ENCODE measurements at places on chromosomes 12 and 14. TPM values are rescaled to one million over a fixed set of nuclear protein-coding genes. Genes with fewer than 3 reads are reported as not detected.

- no peak for DNase-seq
These were observed 15.3 kb downstream of the NOC4L start for GRCh38 chr12:132159555-132160003.

SERPINA9 gene
- polyA plus RNA-seq: not detected

GPR68 gene
- 1.8 TPM for polyA plus RNA-seq

DNA sequence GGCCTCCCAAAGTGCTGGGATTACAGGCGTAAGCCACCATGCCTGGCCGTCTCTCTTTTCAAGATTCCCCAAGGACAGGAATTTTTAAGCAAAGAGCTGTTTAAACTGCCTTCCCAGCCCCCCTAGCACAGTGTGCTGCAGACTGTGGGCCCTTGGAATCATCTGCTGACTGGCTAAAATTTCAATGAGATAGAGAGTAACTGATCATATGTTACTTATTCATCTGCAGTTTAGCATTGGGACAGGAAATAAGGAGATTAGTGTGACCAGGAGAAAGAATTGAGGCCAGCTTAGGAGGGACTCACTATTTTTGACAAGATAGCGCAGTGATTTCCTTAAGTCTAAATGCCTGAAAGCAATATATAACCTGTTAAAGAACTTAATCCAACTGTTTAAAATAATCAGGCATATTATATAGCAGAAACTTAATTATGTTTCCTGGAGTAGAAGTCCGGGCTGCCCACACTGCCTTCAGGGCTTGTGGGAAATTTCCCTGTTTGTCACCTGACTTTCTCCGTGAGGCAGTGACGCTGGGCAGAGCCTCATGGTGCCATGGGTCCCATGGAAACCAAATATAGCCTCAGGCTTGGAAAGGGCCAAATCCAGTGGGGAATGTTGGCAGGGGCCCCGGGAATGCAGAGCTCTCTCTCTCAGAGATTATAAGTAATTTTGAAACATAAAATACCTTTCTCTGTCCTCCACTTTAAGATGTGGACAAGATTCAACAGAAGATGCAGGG, 22.8 kb upstream of the CEBPE start:
- DNase-seq: no peak

SLC2A3 gene
- polyA plus RNA-seq: 25.3 TPM

DNA sequence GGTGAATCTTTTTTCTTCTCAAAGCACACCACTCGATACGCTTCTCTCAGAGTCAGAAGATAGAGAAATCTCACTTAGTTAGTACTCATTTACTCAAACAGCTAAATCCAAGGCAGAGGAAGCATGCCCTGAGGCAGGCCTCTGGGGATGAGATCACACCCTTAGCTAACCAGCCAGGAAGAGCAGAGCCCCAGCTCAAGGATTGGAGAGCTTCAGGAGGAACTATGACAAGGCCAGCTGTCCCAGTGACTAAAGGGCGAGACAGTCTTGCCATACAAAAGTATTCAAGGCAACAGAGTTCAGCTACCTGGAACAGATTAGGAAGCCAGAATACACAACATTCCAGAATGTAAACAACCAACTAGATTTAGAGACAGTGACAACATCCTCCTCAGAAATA, 197.7 kb upstream of the CCDC196 start:
- DNase-seq: no peak

RNF10 gene
- polyA plus RNA-seq: 262 TPM

- no peak for DNase-seq
These were observed 76.0 kb upstream of the CCDC60 start for GRCh38 chr12:119258556-119258955.

ULK1 gene
- 37.8 TPM for polyA plus RNA-seq

- peak; percentile 5 for DNase-seq
These were observed 39.0 kb downstream of the SLCO1B1 start for GRCh38 chr12:21169878-21170472.

ABHD12B gene
- 0.81 TPM for polyA plus RNA-seq

CD163L1 gene
- 3.0 TPM for polyA plus RNA-seq

DNA sequence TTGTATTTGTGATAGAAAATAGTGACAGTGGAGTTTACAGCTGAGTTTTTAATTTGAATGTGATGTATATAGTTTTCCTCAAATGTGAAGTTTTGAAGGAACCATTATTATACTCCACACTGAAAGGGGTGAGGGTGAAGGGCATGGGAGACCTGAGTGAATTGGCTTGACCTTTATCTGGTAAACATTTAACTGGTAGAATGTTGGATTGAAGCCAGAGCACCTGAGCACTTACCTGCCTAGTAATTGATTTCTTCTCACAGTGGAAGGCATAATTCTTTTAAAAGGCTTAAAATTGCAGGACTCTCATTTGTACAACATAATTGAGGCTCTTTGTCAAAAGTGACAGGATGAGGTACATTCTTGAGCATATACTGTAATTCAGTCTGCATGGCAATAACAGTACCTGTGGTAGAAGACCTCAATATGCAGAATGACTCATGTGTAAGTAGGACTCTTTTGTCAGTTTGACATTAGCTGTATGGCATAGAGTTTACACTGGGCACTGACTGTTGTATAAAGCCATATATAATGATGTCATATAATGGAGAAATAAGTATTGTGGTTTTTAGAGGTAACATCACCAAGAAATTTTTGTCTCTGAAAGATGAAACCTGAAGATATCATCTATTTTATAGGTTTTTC, 309.6 kb downstream of the TMTC2 start:
- DNase-seq: no peak

DNA sequence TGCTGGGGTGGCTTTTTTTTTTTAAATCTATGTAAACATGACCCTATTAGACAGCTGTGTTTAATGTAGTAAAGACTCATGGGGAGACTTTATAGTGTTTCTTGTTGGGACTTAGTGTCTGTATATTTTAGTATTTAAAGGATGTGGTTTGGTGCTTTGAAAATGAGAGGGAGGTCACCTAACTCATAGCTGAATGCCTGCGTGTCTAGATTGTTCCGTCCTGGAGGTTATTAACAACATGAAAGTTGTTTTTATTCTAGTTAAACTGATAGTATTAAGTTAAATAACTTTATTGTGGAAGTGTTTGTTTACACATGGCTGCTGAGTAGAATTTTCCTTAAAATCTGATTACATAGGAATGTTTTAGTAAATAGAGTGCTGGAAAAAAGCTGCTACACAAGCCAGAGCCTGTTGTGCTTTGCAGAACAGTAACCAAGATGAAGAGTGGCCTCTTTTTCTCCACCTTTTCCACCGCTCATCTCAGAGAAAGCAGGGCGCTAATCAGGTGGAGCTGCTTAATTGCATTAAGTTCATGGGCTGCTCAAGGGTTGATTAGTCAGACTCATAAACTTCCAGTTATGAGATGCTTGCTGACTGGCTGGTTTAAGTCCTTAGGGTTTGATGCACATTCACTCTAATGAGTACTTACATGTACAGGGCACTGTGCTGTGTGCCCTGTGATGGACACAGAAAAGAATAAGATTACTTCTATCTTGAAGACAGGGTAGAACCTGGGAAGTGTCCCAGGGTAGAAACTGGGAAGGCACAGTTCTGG, 62.7 kb downstream of the FBXO34 start:
- no peak for DNase-seq

C14orf180 gene
- not detected for polyA plus RNA-seq

DNA sequence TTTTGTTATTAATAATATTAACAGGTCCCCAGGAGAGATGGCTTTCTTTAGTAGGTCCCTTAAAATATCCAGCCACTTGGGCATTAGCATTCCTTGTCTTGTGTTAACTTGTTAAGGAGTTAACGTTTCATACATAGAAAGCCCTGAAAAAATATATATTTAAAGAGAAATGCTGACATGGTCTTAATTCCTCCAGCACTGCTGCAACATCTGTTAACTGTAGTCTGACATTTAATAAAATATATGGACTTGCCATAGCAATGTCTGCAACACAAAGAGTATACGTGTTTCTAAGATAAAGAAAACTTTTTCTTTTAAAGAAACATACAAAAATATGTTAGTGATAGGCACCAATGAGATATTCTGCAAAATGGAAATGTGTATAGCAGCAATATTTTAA, 10.0 kb downstream of the SLC38A4 start:
- peak; percentile 1 for DNase-seq

DNA sequence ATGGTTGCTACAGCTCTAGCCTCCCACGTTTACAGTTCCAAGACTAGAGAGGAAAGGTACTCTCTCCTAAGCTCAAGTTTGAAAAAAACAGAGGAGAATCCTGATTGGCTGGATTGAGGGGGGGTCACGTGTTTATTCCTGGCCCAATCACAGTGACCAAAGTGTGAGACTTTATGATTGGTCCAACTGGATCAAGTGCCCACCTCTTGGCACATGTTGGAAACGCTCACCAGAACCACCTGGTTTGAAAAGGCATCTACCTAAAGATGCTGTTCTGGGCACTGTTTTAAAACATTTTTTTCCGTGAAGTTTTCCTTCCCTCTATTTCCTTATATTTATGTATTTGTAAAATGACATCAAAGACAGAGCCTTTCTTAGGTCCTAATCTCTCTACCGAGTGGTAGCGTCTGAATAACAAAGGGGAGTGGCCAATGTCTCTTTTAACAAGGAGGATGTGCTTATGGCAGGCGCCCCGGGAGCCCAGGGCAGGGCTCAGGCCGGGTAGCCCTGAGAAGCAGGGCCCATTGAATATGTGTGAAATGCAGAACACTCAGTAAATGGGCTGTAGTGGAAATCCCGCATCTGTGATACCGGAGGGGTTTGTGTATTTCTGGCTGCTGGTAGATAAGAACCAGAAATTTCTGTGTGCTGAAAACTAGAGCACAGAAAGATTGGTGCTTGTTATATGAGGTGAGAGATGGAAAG, 146.2 kb downstream of the ATP23 start:
- DNase-seq: no peak

PKP2 gene
- 28.8 TPM for polyA plus RNA-seq

PGF gene
- polyA plus RNA-seq: 6.7 TPM

DNA sequence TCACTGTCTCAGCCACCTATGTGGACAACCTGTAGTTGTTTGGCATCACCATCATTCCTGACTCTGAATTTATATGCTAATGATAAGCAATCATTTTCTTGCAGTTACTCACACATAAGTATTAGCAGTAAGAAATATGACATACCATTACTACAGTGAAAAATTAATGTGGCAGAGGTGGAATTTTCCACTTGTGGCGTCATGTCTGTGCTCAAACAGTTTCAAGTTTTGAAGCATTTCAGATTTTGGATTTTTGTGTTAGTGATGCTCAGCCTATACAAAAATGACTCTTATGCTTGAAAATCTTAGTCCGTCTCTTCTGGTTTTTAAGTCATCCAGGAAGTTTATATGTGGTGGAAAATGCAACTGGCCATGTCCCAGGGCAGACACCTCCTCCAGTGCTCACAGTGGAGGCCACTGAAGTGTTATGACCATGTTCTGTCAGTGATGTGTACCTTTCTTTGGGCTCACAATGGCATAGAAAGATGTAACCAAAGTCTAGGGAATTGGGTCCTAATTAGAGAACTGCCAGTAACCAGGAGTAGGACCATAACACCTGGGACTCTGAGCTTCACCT, 220.6 kb downstream of the SYT1 start:
- DNase-seq: no peak

DNA sequence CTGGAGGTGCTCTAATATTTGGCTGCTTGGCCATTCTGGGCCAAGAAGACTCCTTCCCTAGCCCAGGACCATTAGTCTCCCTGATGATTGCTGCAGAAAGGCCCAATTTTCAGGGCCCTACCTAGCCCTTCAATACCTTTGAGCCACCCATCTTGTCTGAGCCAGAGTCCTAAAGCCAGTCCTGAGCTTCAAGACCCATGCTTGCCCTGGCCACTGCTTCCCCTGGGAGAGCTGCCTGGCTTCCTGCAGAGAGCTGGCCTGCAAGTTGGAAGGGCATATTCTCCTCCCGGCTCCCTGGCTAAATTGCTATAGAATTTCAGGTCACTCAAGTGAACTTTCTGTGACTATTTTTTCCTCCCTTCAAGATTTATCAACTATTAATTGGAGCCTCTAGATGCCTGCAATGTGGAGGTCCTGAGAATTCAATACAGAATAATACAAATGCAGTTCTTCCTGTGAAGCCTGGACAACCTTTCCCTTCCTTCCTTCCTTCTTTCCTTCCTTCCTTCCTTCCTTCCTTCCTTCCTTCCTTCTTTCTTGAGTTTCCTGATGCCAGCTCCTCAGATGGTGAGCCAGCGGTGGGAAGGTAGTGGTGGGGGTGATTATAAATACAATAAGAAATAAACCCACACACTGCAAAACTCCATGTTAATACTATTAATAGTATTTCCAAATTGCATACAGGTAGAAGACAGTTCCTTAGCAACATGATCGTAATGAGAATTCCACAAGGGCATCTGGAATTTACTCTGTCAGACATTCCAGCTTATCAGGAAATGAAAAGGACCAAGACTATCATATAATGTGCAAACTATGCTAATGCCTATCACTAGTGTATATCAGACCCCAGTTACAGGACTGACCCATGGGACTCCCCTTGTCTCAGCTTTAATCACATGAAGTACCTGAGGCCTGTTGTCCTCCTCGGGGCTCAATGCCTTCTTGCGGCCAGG, 108.1 kb downstream of the ZFP36L1 start:
- DNase-seq: no peak

DNA sequence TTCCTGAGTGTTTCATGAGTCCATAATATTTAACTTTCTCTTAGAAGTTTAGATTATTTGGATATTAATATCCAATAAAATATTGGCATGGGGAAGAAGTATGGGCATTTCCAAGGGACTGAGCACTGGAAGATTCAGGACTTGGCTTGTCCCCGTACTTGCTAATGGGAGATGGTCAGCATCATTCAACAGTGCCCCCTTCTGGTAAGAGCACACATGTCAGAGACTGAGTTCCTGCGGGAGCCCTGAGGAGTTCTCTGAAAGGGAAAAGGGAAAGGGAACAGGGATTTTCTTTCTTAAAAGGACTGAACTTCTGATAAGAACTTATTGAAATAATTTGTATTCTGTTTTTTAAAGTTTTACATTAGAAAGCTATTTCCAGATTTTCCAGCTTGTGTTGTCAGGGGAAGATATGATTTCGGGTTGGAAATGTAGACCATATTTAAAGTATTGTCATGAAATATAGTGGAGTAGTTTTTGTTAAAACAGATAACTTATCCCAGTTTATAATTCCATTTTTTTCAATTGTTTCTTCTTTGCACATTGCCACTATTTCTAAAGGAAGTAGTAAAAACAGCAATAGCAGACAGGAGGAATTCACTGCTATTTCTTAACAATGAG, 59.8 kb upstream of the C12orf71 start:
- peak; percentile 53 for DNase-seq

DNA sequence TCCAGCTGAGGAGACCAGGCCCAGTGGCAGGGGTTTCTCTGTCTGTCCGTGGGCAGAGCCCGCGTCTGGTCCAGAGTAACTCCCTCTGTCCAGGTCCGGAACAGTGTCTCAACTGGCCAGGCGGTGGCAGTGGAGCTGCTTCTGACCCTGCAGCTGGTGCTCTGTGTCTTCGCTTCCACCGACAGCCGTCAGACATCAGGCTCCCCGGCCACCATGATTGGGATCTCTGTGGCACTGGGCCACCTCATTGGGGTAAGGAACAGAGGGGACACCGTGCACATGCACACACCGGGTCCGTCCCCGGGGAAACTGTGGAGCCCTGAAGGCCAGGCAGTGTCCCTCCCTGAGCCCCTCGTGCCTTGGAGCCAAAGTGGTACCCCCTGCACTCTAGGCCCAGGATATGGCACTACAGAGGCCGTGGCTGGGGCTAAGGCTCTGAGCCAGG, 1.5 kb downstream of the AQP6 start:
- no peak for DNase-seq
